ENCODE measurements at places on chromosomes 2 and 18. TPM values are rescaled to one million over a fixed set of nuclear protein-coding genes. Genes with fewer than 3 reads are reported as not detected.
A peak's percentile ranks its signal among the peaks of the same experiment; 100 is the strongest.

DNA sequence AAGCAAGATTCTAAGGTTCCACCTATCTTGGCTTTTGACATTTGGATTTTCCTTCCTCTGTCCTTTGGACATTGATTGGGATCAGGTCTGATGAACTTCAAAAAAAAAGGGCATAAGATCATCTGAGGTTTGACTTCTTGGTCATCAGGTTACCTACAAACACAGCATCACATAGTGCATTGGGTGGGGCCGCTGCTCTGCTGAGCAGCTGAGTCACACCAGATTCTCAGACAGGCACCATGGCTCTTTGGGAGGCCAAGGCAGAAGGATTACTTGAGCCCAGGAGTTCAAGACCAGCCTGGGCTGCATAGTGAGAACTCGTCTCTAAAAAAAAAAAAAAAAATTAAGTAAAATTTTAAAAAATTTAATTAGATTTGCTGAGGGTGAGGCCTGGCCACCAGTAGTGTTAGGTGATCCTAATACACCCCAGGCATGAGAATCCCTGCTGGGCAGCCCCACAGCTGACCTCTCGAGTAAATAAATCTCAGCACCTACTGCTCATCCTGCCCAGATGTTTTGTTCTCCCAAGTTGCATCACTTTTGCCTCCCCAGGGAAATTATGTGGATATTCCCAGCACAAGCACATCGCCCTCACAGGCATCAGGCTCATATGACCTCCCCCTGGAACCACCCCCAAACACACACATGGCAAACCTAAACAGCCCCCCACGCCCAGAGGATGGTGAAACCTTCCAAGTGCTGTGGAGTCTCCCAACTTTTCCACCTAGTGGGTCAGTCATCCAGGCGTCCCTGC lies 5.3 kb downstream of the MLPH start:
- H3K27me3 ChIP-seq, result peaks cover 12% of the 10 kb centered on the region
- no peak overlapping the region for H3K4me3 ChIP-seq
- peaks cover 6% of the 10 kb centered on the region for H3K36me3 ChIP-seq
- no peak for DNase-seq
- peaks cover 32% of the 10 kb centered on the region for H3K4me1 ChIP-seq
- H3K27ac ChIP-seq, result no peak overlapping the region

DNA sequence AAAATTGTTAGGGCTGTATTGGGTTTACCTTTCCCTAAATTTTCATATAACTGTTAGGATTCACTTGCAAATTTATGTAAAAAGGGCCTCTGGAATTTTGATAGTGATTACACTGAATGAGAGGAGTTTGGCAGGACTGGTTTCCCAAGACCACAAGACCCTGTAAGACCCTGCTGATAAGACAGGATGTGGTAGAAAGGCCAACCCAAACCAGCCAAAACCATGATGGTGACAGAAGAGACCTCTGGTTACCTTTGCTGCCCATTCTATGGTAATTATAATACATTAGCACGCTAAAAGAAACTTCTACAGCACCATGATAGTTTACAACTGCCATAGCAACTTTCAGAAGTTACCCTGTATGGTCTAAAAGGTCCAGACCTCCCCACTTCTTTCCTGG lies 8.3 kb upstream of the CASP10 start:
- H3K4me3 ChIP-seq, result no peak overlapping the region
- H3K27me3 ChIP-seq, result no peaks in the 10 kb centered on the region
- H3K4me1 ChIP-seq, result peaks cover 15% of the 10 kb centered on the region
- H3K27ac ChIP-seq, result 0 out of 2 replicates have a peak overlapping the region, but pooled peaks have one; percentile 1
- H3K36me3 ChIP-seq, result no peaks in the 10 kb centered on the region

DNA sequence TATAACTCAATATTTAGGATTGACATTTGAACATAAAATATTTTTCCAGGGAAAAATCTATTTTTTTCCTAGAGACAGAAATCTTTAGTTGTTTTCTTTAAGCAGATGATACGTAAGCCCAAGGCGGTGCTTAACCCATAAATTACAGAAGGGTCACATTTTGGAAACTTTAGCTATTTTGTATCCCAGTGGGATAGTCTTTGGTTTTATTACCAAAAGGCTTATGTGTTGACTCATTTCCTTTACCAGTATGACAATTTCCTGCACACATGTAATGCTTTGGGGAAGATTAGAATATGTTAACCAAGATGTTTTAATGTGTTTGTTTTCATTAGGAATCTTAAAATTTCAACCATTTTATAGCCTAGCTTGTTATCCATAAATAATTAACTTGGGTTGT lies 24.8 kb downstream of the DYNC1I2 start:
- H3K27me3 ChIP-seq, result no peaks in the 10 kb centered on the region
- H3K36me3 ChIP-seq, result no peaks in the 10 kb centered on the region
- no peaks in the 10 kb centered on the region for H3K4me1 ChIP-seq
- no peak overlapping the region for H3K27ac ChIP-seq
- no peak overlapping the region for H3K4me3 ChIP-seq

DNA sequence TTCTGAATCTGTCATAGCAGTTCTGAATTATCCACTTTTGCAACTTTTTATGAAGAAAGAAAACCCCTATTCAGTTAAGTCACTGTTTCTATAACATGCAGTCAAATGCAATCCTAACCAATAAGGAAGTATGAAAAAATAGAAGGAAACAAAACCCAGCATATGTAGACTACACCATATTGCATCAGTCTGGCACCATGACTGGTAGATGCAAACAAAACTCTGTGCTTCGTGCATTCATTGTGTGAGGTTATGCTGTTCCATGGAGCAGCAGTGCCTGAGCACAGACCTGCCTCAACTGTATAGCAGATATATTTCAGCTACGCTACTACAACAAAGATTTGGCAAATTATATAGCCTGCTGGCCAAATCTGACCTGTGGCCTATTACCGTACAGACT lies 325.5 kb downstream of the LRP1B start:
- H3K36me3 ChIP-seq, result no peaks in the 10 kb centered on the region
- DNase-seq, result no peak
- no peak overlapping the region for H3K27ac ChIP-seq
- H3K4me3 ChIP-seq, result no peak overlapping the region

DNA sequence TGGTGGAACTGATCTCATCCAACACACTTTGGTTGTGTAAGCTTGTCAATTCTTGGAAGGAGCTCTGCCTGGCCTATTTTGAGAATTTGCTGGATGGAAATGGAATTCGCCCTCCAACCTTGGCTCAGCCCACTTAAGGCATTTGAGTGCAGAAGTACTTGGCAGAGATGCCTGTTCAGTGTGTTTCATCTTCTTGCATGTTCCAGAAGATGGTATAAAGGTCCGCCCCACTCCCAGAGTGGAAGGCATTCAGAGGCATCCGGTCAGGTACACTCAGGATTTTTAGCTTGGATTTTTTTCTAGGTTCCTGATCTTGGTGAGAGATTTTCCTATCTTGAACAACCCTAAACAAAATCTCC lies 61.3 kb upstream of the TXNDC2 start:
- H3K27ac ChIP-seq, result no peak overlapping the region
- H3K36me3 ChIP-seq, result no peaks in the 10 kb centered on the region
- no peak overlapping the region for H3K4me3 ChIP-seq
- H3K4me1 ChIP-seq, result no peaks in the 10 kb centered on the region
- no peak for DNase-seq

- no peak overlapping the region for H3K27ac ChIP-seq
- H3K36me3 ChIP-seq, result no peaks in the 10 kb centered on the region
- H3K27me3 ChIP-seq, result no peaks in the 10 kb centered on the region
- H3K4me3 ChIP-seq, result no peak overlapping the region
- no peak for DNase-seq
- H3K4me1 ChIP-seq, result no peaks in the 10 kb centered on the region
Measured at GRCh38 chr2:54212456-54212855, 43.6 kb downstream of the TSPYL6 start.

- no peak overlapping the region for H3K27ac ChIP-seq
- peak; percentile 61 for DNase-seq
- no peaks in the 10 kb centered on the region for H3K27me3 ChIP-seq
Measured at GRCh38 chr2:186503827-186504606, 18.0 kb downstream of the ZC3H15 start.

FOXI3 gene
- total RNA-seq, result 11.8 TPM

LIPG gene
- 17.2 TPM for total RNA-seq

UPP2 gene
- not detected for total RNA-seq

GALR1 gene
- total RNA-seq, result 0.74 TPM

HOXD3 gene
- total RNA-seq, result not detected
